Muscle of arm (tissue), 14 donors: ENCODE measurements at places on chromosomes 16 and 17.

- peak; percentile 61 for DNase-seq
Measured at GRCh38 chr16:29674188-29674587, 4.8 kb upstream of the QPRT start.

GRCh38 chr17:60524463-60525327 is 1.3 kb downstream of the APPBP2 start:
- peak; percentile 43 for DNase-seq

- DNase-seq, result no peak
Measured at GRCh38 chr17:77526259-77526711, 385.5 kb downstream of the SEC14L1 start.

DNA sequence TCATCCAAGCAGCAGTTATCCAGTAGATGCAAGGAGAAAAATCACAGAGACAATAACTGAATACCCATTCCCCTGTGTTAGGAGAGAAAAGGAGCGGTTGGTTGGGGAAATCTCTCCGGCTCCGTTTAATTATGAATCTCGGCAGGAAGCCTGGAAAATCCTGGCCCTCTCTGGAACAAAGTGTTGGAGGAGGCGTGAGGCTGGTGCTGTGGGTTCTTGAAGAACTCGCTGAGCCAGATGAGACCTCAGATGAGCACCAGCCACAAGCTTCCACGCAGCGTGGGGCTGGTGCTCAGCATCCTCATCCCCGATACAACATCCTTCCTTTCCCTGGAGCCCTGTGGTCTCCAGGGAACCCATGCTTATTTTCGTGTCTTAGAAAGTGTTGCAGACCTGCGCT is 39.7 kb downstream of the CACNG4 start:
- DNase-seq, result no peak

GRCh38 chr16:78606545-78606944 is 507.1 kb downstream of the WWOX start:
- DNase-seq, result no peak

DNA sequence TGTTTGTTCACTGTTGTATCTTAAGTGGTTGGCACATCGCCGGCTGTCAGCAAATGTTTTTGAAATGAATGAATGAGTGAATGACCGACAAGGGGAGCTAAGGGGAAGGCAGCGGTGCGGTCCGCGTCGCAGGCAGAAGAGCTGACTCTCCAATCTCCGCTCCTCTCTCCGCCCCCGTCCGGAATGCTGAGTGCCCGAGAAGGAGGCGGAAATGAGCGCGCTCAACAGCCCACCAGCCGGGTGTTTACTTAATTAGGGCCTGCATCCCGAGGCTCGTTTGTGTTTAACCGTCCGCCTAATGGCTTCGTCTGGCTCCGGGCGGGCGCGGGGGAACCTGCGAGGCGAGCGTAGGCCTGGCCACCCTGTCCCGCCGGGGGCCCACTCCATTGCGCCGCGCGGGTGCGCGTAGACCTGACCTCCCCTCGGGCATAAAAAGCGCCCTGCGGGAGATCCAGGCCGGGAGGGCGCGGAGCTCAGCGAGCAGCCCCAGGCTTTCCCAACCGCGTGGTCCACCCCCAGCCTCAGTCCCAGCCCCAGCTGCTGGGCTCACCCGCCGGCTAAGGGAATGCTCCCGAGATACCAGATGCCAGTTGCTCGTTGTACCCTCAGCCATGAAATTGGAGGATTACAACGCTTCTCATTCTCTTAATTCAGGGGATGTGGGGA is 2.5 kb upstream of the CDH3 start:
- no peak for DNase-seq

- DNase-seq, result no peak
Measured at GRCh38 chr16:89899879-89900481, 18.7 kb upstream of the MC1R start.

DNA sequence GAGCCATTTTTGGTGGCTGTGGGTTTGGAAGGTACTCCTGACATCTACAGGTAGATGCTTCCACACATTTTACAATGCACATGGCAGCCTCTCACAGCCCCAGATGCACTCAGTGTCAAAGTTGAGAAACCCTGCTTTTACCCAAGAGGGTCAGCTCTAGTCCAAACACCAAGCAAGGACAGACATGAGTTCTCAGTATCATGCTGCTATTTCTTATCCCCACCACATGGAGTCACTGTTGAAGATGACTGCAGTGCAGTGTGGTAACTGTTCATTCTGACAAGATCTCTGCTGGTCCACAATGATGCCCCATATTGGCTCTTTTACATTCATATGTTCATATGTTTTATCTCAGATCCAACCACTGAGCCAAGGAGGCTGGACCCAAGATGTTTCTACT is 50.5 kb upstream of the SALL1 start:
- DNase-seq, result no peak

DNA sequence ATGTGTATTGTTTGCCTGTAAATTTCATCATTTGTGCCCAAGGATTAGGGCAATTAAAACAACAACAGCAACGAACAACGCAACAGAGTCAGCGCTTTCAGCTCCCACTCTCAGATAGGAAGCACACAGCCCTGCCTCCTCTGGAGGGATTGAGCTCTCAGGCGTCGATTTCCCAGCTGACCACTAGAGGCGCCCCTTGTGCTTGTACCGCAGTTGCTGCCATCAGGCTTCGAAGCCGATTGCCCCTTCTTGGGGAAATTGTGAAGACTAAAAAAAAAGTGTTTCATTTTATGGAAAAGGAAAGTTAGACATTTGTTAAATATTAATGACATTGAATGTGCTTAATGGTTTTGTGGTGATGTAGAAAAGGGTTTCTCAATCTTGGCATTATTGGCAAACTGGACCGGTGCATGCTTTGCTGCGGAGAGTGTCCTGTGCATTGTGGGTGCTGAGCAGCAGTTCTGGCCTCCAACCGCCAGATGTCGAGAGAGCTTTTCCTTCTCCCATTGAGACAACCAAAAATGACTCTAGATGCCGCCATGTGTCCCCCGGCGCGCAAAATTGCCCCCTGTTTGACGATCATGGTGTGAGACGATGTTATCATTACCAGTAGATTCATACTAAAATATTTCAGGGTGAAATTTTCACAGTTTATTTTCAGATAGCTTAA is 650.4 kb upstream of the RBFOX1 start:
- no peak for DNase-seq

DNA sequence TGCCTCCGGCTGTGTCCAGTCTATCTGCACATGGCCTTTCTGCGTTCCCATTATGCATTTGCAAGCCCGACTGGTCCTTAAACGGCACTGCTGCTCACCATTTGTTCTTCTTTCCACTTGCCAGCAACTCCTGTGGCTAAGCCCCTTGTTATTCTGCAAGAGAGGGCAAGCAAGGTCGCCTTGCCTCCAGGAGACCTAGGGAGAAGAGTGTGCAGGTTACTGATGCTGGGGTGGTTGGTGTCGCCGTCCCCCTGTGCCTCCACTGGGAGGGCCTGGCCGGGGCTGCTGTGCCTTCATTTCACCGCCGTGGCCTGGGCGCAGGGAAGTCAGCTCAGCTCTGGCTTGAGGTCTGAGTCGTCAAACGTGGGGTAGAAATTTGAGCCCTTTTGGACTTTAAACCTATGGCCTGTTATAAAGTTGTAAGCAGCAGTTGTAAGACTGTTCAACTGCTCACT is 12.7 kb downstream of the SLC6A4 start:
- no peak for DNase-seq

- DNase-seq, result no peak
Measured at GRCh38 chr16:637081-638018, 1.2 kb upstream of the METTL26 start.

- DNase-seq, result no peak
Measured at GRCh38 chr16:56589141-56590039, at the start of gene MT3. Gene MT3 (plus strand): TSS chr16:56589528. CDS start chr16:56589591, 63 bp downstream.

DNA sequence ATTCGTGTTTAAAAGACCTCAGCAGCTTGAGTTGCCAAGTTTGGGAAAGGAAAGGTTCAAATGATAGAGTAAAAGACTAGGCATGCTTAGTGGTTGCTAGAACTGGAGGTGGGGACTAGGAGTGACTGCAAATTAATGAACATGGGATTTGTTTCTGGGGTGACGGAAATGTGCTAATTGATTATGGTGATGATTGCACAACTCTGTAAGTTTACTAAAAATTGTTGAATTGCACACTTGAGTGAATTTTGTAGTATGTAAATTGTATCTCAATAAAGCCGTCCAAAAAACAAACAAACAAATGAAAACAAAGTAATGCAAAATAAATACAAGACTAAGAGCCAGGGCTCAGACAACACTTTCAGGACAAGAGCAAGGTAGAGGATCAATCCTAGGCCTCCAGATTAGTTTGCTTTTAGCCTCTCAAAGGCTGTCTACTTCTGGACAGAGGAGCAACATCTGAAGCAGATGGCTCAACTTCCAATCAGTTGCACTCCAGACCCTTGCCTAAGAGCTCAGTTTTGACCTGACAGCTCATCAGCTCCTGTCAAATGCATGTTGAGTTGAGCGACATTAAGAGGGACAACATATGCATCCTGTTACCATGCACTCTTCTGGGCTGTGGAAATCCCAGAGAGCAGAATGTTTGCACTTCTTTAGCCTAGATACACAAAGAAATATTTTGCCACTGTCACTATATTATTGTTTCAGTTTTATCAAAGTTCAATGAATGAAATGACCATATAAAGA is 111.2 kb upstream of the ASIC2 start:
- DNase-seq, result no peak

DNA sequence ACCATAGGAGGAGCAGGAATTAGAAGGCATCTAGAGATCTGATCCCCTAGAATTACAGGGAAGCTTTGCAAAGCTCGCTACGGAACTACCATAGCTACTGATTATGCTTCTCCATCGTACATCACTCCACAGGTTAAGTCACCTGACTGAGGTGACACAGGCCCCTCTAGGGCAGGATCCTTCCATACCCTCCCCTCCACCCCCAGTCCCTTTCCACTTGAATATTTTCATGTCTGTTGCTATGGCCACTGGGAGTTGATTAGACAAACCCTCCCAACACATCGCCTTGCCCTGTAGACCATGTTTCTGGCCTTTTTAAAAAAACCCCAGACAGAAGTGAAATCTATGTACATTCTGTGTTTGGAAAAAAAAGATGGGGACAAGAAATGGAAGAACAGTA is 287.1 kb downstream of the SOX9 start:
- DNase-seq, result no peak

DNA sequence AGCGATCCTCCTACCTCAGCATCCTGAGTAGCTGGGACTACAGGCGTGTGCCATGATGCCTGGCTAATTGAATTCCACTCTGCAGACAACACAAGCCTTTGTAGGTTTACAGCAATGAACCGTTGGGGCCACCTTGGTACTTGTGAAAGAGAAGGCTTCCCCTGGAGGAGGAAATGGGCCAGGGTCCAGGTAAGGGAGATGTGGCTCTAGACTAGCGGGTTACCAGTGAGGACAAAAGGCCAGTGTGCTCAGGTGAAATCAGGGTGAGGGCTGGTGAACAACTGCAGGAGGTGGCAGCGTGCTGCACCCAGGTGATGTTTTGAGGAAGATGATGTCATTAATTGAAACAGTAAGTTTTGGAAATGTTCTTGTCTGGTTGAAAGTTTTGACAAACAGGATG is 6.7 kb downstream of the SDR42E1 start:
- no peak for DNase-seq

DNA sequence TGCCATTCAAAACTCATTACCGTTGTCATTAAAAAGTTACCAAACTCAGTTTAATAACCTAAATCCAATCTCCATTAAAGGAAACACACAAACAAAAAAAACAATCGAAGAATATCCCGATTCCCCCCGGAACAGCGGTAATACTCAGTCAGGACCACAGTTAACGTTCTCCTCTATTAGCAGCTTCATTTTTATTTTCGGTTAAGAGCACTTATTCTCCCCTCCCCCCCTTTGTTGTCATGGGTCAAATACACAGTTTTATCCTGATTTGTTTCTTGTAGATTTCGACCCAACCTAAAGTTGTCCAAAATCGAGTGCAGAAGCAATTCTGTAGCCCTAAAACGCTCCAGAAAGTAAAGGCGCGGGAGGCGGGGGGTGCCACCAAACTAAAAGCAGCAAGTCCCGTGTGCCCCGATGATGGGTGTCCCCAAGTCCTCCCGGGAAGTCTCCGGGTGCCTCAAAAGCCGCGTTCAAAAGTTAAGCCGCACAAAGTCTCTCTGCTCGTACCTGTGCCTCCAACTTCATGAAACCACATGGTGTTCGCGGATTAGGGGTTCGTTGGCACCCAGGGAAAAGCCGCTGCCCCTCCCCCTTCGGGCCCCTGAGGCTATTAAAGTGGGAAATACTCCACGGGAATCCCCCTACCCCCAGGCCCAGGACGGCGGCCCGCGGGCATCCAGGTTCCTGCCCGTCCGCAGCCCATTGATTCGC is 996 bp downstream of the SUMO2 start:
- peak; percentile 14 for DNase-seq

- no peak for DNase-seq
Measured at GRCh38 chr17:45230410-45230786, 8.7 kb downstream of the FMNL1 start.

DNA sequence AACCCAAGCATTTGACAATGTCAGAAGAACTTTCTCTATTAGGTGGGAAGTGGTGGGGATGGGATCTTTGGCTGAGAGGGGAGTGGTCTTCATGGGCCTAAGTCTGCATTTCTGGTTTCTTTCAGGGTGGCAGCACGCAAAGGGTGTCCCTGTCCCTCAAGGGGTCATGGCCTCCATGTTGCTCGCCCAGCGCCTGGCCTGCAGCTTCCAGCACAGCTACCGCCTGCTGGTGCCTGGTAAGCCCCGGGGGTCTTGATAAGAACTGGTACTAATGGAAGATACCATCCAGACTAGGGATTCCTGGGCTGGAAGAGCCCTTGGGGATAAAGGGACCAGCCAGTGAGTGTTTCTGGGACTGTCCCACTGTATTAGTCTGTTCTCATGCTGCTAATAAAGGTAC is 61.2 kb downstream of the ABAT start:
- no peak for DNase-seq

- DNase-seq, result no peak
Measured at GRCh38 chr17:79339321-79339720, 264.7 kb downstream of the ENGASE start.

- DNase-seq, result no peak
Measured at GRCh38 chr17:82282239-82283207, 9.0 kb upstream of the CSNK1D start.

DNA sequence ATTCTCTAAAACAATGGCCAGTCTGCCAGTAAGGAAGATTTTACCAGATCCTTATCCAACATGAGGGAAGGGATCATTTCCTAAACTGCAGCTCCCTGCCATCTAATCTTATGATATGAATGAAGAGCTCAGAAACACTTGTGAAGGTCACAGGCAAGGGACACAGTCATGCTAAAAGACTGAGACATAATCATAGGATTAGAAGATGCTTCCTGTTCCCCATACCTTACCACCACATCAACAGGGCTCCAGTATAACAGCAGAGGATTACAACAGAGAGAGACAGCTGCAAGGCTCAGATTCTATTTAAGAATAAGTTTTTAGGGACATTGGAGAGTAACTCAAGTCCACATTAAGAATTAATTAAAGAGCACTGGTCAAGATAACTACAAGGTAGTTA is 93.3 kb downstream of the BRIP1 start:
- no peak for DNase-seq

GRCh38 chr17:29123111-29123510 is 57.1 kb downstream of the MYO18A start:
- DNase-seq, result no peak

GRCh38 chr17:51645056-51645455 is 384.7 kb downstream of the UTP18 start:
- DNase-seq, result no peak

- DNase-seq, result no peak
Measured at GRCh38 chr17:8463099-8463498, 27.4 kb downstream of the NDEL1 start.
